ENCODE measurements at places on chromosomes 2 and 18.

GRCh38 chr2:64019083-64019974 is at the start of gene VPS54:
VPS54 (minus strand) TSS chr2:64019428; CDS start chr2:63983999, 35,429 bp downstream.
- DNase-seq = peak; percentile 39

DNA sequence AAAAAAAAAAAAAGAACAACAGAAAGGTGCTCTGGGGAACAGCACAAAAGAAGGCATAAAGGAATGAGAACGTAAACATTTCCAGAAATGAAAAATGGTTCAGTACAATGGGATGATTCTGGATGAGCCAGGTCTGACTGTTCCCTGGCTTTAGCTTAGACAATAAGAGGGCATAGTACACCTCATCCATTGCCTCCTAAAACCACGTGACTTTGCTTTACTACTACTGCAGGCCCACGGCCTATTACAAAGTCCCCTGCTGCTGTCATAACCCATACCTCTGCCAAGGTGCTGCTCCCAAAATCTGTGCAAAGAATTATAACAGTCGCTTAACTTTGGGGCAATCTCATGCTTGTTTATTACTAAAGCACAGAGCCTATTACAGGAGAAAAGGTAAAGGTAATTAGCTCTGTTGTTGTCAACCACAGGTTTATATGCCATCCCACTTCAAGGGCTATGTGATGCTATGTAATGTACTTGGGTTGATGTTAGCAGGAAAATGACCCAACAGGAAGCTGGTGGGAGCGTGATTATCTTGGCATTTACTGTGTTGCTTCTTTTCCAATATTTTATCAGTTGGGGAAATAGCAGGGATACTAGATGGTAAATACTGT is 26.8 kb downstream of the STK17B start:
- DNase-seq = no peak

GRCh38 chr2:25042321-25043240 is 705 bp downstream of the EFR3B start:
- DNase-seq = no peak

GRCh38 chr18:58823412-58823811 is 41.3 kb upstream of the ZNF532 start:
- DNase-seq = no peak

- no peak for DNase-seq
Measured at GRCh38 chr2:49226360-49226759, 72.0 kb upstream of the FSHR start.

- DNase-seq = no peak
Measured at GRCh38 chr18:3451989-3452749, 2.2 kb downstream of the TGIF1 start.

GRCh38 chr2:11687736-11688135 is 17.7 kb upstream of the NTSR2 start:
- no peak for DNase-seq

Measured in activated CD4-positive, alpha-beta T cell treated with anti-CD3 and anti-CD28 coated beads, Interleukin-2, Interleukin-4, amounts not matched to agents 100 ng/mL and 50 ng/mL, durations not matched to agents 16 hours and 8 hours (primary cell).